ENCODE measurements at places on chromosomes 16 and 17.
A peak's percentile ranks its signal among the peaks of the same experiment; 100 is the strongest.

- DNase-seq: no peak
Measured at GRCh38 chr16:65671071-65671470, 549.2 kb upstream of the CDH11 start.

- DNase-seq: no peak
Measured at GRCh38 chr17:43713494-43714162, 45.0 kb downstream of the SOST start.

DNA sequence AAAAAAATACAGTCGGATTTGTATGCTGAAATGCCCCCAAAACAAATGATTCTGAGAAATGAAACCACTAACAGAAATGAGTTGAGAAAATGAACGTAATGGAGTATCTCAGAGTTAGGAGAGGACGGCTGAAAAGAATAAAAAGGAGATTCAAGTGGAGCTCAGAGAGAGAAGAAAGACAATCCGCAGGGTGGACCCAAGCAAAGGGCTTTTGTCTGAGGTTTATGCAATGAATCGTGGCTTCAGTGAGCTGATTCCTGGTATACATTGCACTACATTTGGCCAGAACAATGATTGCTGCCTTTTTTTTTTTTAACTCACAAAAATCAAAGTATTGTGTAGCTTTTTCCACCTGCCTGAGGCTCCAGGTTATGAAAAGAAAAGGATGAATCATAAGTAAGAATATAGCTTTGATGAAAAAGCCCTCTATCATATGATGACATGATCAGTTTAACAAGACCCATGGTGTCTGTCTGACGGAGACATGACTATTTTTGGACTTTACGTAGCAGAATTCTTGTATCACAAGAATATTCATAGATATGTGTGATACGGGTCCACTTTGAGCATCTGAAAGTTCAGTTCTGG, 4.4 kb upstream of the MED9 start:
- no peak for DNase-seq

DNA sequence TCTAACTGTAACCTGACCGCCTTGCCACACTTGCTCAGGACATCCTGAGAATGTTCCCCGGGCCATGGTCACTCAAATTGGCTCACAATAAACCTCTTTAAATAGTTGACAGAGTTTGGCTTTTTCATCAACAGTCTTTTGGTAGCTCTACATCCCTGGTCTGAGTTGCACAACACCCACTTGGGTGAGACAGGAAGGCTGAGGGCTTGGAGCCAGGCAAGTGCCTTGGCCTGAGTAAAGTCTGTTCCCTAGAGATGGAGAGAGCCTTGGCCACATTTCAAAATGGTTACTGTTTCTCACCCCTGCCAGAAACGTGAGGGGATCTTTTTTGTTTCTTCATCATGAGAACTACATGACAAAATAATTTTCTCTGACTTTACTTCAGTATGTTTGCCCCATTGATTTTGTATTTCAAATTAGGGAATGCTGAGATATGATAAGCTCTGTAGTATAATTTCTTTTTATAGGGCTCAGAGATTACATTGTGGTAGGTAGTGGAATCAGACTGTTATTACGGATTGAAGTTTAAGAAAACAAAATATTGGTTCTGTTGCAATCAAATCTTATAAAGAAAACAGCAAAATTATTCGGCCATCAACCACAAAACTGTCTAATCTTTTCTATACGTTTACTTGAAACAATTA, 53.9 kb upstream of the NETO2 start:
- DNase-seq: peak; percentile 77

DNA sequence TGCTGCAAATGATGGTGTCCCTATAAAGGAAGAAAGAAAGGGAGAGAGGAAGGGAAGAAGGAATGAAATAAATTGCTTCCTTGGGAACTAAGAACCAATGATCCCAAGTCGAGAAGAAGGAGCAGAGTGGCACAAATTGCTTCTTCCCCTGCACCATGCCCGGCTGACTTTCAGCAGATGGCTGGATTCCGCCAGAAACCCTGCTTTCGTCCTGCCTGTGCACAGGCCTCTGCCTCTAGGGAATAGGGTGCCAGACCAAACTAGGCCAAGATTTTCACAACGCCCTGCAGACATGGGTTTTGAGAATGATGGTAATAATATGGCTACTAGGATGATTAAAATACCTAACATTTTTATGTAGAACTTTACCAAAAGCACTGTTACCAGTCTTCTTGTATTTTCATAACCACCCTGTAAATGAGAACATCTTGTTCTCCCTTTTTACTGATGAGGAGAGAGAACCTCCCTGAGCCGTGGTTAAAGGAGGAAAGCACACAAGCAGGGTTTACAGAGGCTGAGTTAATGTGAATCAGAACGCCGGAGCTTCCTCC, 122.1 kb upstream of the HSBP1 start:
- DNase-seq: no peak

- DNase-seq: no peak
Measured at GRCh38 chr17:31691251-31691905, 167.7 kb downstream of the COPRS start.

DNA sequence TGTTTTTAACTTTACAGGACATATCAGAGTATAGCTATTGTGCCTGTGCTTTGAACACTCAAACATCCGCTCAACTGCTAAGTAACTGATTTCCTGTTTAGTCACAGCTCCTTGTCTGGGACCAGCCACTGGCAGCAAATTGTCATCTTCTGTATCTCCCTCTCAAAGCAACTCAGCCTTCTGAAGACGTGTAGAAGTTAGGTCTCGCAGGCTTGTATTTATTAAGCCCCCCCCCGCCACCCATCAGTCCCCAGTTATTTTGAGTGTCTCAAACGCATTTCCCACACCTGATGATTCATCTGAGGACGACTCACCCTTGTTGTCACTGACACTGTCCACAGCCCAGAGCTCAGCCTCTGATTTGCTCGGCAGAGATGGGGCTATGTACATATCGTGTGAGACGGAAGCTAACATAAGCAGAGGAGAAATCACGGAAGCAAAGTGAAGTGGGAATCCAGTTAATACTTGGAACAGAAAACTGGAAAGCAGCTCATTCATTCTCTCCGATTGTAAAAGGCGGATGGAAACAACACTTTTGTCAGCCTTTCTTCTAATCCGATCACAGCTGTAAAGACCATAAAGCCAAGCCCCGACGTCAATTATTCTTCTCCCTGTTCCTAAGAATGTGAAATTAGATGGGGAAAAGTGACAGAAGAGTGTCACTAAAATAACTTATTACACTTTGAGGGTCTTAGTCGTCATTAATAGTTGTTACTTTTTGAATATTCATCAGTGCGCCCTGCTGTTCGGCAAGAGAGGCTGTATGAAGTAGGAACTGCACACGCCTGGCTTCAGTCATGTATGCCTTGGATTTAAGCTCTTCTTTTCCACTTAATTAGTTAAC, 64.2 kb downstream of the PITPNC1 start:
- peak; percentile 38 for DNase-seq

GRCh38 chr16:72228014-72228413, 56.1 kb upstream of the PMFBP1 start:
- no peak for DNase-seq

- DNase-seq: no peak
Measured at GRCh38 chr17:76437467-76438402, 15.2 kb downstream of the UBE2O start.

DNA sequence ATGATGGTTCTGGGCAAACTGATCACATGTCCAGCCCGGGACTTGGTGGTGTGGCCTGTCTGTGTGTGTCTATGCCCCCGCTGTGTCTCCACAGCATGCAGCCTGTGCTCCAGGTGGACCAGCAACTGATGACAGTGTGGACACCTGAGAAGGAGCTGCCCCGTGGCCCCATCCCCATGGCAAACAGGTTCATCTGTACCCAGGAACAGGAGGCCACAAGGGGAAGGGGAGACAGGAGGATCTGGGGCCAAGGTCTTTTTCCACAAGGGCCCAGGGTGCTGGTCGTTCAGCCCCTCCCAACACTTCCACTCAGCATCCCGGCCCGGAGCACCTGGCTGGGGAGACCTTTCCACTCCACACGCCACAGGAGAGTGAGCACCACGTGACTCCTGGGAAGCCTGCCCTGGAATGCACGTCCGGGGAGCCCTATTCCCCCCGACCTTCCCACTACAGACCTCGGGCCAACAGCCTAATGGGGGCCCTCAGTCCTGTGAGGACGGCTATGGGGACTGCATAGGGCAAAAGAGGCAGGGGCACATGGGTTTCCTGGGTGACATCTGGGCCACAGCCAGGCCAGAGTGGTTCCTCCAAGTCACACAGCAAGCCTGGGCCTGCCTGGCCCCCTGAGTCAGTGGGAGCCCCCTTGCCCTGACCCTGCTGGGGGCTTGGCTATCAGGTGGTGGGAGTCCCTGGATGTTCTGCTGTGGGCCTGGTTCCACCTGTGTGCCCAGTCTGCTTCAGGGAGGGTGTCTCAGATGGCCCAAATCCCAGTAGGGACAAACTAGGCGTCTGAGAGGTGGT, 20.8 kb upstream of the NXPH3 start:
- no peak for DNase-seq

GRCh38 chr17:64653325-64653984, 8.7 kb downstream of the SMURF2 start:
- DNase-seq: peak; percentile 63

DNA sequence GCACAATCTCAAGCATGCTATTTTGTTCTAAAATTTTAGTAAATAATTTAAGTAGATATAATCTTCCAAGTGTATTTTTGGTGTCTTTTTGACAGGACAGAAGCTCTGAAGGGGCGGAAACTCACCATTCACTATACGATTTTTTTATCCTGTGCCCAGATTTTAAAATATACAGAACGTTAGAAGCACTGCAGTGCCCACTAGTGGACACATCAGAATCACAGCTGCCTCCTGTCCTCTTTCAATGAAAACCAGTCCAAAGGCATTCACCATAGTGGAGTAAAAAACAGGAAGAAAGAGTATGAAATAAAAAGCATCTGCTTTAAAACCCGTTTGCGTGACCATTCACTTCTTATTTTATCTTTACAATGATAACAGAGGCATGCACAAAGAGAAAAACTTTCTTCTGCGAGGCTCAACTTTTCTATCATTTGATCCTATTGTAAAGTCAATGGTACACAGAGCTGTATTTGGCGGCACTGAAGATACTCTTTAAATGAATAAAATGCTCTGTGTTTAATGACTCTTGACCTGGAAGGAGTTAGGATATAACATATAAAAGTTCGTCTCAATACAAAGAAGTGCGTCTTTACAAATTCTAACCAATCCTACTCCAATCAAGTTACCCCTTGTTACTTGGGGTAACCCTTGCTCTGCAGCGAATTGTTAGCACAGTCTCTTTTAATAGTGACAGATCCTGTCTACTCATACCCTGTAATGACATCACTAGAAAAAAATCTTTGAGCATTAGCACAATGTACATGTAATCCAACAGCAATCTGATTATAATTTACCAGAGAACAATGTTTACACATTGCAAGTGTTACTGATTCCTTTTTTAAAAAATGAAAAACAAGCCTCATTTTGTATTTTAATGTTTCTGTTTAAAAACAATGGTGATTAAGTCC, 339.8 kb upstream of the PSMD7 start:
- DNase-seq: peak; percentile 61

GRCh38 chr16:22642416-22643088, 131.9 kb downstream of the NPIPB5 start:
- DNase-seq: no peak

DNA sequence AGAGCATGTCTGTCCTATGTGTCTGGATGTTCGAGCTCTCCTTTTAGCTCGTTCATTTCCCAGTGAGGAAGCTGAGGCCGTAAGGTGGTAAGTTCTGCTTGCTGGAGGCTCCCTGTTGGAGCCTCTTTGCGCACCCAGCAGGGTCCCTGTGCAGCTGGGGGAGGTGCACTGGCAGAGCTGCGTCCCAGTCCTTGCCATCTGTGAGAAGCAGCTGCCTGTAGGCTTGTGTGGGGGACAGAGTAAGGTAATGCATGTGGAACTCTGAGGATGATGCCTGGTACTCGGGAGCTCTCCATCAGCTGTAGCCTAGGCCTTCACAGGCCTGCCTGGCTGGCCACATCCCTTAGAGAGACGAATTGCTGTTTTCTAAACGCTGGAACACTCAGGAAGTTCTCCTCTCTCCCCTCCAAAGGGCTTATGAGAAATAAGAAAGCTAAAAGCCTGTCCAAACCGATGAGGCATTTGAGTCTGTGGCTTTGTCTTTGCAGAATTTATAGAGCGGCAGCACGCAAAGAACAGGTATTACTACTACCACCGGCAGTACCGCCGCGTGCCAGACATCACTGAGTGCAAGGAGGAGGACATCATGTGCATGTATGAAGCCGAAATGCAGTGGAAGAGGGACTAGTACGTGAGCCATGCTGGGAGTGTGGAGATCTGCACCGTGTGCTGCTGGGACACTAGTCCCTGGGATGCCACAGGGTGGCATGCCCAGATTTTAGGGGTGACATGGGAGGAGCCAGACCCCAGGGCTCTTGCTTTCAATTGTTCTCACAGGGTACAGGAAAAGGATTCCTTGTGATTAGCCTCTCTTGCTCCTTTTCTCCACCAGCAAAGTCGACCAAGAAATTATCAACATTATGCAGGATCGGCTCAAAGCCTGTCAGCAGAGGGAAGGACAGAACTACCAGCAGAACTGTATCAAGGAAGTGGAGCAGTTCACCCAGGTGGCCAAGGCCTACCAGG, 1.6 kb downstream of the NDUFB10 start:
- peak; percentile 32 for DNase-seq

DNA sequence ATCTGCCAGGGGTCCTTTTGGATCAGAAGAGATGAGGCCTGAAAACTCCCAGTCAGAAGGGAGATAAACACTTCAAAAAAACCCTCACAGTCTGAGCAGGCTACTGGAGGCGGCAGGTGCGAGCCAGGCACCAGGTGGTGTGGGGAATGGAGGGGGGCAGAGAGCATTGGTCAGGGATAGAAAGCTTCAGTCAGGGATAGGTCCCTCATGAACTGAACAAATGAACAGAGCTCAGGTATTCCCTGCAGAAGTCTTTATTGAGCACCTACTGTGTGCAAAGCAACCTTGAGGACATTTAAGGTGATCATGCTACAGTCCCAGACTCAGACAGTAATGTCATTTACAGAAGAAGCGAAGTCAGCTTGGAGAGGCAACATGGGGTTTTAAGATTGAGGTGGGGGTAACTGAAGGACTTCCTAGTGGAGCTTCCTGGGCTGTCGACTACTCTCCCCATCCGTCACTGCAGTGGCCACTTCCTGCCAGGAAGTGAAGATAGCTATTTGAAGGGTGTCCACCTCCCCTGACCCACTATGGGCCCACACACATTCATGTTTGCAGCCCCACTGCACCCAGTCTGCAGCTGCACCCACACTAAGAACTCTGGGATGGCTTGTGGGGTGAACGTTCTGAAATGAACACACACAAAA, 3.2 kb downstream of the KIFC3 start:
- no peak for DNase-seq

DNA sequence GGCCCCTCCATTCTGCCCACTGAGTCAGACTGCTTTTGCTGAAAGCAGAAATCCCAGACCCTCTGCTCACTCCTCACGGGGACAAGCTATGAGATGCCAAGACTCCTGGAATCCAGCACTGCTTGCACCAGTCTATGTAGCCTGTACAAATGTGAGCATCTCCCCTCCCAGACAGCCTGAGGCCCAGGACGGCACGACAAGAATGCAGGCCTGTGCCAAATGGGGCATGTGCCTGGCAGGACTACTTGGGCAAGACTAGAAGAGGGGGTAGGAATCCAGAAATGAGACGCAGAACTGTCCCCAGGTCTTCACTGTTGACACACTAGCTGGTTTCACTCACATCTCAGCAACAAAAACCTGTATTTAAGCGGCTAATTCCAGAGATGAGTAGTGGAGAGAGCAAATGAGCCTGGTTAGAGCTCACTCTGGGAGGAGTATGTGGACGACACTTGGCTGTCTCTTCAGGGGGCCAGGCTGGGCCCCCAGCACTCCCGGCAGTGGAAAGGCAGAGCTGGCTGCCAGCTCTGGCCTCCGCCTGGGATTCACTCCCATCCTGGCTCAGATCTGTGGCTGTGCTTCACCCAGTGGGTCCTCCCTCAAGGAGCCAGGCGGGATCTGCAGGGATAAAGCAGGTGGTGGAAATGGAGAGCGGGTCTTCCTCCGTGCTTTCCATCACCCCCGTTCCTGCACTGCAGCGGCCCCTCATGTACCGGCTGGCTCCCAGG, 2.9 kb upstream of the MYO1C start:
- peak; percentile 96 for DNase-seq

Measured in fibroblast of gingiva (primary cell).